NCI-H146 (cell line): ENCODE measurements at places on chromosomes 7 and 10.

- DNase-seq = peak; percentile 67
Observed at GRCh38 chr10:104334965-104335650, 3.2 kb downstream of the ITPRIP start.

DNA sequence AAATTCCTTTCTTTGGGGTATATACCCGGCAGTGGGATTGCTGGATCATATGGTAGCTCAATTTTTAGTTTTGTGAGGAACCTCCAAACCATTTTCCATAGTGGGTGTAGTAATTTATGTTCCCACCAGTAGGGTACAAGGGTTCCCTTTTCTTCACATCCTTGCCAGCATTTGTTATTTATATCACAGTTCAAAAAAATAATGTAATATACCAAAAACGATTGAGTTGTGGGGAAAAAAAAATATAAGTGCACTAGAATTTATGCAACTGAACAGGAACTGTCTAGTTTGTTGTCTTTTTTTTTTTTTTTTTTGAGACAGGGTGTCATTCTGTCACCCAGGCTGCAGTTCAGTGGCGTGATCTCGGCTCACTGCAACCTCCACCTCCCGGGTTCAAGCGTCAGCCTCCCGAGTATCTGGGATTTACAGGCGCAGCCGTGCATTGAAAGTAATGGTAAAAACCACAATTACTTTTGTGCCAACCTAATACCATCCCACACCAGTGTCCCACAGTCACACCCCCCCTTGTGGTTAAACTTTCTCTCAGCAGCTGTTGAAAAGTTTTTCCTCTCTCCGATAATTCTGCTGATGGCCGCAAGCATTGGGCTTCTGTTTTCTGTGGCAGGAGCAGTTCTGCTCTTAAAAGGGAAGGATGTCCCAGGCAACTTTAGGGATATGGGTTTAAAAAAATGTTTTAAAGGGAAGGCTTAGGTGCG, 6.8 kb upstream of the LAT2 start:
- no peak for DNase-seq

GRCh38 chr7:11415101-11415500, 416.9 kb downstream of the THSD7A start:
- no peak for DNase-seq

DNA sequence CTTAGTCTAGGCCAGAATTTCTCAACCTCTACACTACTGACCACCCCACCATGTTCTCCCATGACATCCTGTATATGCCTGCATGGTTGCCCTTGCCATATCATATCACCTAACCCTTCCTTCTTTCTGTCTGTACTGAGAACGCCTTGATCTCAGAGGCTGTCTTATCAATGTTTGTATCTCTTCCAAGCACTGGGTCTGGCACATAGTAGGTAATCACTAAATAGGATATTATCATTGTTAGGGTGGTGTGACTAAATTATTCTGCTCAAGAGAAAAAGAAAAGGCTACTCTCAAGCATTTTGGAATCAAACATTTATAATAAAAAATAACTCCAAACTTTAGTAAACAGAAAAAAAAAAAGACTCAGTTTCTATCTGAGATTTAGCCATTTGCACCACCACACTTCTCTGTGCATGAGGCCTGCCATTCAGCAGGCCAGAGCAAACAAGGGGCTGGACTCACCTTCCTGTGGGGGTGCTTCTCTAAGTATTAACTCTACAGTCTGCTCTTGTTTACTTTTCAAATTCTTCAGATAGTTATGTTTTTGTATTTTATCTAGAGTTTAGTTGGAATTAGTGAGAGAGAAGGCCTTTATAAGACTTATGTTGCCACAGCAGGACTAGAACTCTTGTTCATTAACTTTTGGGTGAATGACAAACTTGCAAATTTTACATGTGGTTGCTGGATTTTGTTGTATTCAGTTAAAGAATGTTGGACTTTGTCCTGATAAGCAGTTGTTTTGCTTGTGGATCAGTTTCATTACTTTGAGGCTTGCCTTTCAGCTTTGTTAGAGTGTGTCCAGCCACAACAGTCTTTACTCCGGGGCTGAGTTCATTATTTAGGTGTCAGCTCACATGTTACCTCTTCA, 5.4 kb downstream of the AGBL3 start:
- no peak for DNase-seq

DNA sequence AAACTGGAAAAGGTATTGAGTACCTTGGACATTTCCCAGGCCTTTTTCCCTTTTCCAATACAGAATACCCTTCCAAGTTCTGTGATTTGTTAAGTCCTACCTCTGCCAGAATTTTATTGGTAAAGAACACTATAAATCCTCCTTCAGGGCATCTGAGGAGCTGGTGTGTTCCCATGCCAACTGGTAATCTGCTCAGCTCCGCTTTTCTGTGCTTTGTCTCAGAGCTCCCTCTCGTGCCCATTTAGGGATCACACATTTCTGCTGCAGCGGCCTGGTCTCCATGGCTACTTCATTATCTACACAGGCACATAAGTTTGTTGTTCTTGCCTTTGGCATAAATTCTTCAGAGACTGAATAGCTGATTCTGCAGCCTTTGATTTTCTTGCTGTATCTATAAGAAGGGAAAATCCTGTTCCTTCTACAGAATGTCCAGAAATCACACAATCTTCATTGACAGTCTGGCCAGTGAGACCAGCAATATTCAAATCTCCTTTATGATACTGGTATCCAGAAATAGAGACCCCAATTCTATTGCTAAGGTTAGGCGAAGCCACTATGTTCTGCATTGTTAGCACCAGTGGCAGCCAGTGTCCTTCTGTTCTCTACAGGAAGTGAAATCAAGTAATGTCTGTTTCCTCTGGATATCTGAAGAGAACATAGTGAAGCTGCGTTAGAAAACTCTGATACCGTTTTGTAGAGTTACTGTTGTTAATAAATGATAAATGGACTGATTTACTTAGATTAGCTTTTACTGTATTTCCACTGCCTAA, 51.9 kb downstream of the DENND11 start:
- DNase-seq = peak; percentile 69

DNA sequence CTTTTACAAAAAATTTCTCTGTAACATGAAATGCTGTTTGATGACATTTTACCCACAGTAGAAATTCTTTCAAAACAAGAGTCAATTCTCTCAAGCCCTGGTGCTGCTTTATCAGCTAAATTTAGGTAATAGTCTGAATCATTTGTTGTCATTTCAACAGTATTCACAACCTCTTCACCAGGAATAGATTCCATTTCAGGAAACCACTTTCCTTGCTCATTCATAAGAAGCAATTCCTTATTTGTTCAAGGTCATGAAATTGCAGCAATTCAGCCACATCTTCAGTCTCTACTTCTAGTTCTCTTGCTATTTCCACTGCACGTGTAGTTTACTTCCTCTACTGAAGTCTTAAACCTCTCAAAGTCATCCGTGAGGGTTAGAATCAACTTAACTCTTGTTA, 14.1 kb downstream of the STAG3 start:
- no peak for DNase-seq

- no peak for DNase-seq
Observed at GRCh38 chr10:4448030-4448429, 378.0 kb upstream of the AKR1E2 start.

- DNase-seq = peak; percentile 15
Observed at GRCh38 chr10:77497748-77498147, 139.9 kb downstream of the KCNMA1 start.

GRCh38 chr10:73892310-73893030, 18.1 kb upstream of the CAMK2G start:
- no peak for DNase-seq

GRCh38 chr10:133024704-133025557, 62.8 kb upstream of the ADGRA1 start:
- DNase-seq = no peak

GRCh38 chr10:36730316-36730715, 395.1 kb upstream of the ANKRD30A start:
- no peak for DNase-seq

- no peak for DNase-seq
Observed at GRCh38 chr7:31102973-31103850, 51.1 kb downstream of the ADCYAP1R1 start.

DNA sequence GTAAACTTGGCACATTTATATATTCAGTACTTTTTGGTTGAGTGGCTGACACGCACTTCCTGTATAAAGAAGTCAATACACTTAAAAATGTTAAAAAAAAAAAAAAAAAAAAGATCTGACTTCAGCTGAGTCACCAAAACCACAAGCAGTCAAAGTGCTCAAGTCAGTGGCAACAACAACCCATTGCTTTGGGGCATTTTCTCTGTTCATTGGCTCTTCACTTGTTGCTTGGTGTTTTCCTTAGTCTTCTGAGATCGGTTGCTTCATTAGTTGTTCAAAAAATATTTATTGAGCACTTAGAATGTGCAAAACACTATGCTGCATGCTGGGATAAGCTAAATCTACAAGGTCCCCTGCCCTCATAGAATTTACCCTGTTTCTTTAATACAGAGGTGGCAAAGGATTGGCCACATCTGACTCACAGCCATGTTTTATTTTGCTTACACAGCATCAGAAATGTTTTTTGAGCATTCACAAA, 63.7 kb downstream of the ZNRF2 start:
- DNase-seq = no peak

- no peak for DNase-seq
Observed at GRCh38 chr10:59995862-59996261, 89.5 kb upstream of the CCDC6 start.

DNA sequence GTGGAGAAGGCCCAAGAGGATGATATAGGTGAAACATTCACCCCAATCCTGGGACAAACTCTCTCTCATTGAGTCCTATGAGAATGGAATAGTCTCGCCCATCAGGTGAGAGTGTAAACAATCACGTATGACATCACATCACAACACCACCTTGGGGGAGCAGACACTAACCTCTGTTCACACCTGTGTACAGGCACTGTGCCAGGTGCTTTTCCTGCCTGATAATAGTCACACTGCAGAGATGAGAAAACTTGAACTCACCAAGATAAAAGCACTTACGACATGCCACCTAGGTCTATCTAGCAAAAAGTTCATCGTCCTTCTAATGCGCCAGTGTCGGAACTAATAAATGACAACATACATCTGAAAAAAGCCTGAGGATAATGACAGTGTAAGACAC, 187.8 kb downstream of the FAM107B start:
- peak; percentile 58 for DNase-seq

DNA sequence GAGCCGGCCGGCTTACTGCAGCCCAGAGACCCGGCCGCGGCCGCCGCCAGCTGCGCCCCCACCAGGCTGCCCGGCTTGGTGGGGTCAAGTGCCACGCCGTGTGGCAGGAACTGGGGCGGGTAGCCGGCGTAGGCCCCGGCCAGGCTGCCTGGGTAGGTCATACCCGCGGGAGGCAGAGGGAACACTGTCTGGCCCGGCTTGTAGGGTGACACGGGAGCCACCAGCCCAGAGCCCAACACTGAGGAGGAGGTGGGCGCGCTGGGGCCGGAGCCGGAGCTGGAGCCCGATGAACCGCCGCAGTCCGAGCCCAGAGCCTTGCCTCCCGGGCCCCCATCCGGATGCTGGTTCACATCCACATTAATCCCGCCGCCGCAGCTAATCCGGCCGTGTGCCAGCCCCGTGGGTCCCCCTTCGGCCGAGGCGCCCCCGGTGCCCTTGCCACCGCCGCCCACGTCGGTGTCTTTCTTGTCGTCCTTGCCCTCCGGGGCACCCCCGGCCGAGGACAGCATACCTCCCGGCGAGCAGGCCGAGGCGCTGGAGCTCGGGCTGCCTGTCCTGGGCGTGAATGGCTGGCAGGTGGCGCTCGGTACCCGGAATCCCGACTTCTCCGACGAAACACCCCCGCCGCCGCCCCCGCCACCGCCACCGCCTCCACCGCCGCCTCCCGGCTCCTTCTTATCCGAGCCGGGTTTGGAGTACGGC, 2.0 kb downstream of the ZNF503 start:
- DNase-seq = peak; percentile 66

GRCh38 chr7:16065939-16066338, 355.4 kb downstream of the CRPPA start:
- no peak for DNase-seq

GRCh38 chr7:114148779-114149178, 230.0 kb upstream of the PPP1R3A start:
- no peak for DNase-seq

- no peak for DNase-seq
Observed at GRCh38 chr10:132362151-132362611, 30.2 kb downstream of the LRRC27 start.

- DNase-seq = no peak
Observed at GRCh38 chr10:29646960-29647461, 12.2 kb upstream of the SVIL start.

GRCh38 chr10:63200431-63200830, 67.3 kb downstream of the NRBF2 start:
- DNase-seq = no peak

DNA sequence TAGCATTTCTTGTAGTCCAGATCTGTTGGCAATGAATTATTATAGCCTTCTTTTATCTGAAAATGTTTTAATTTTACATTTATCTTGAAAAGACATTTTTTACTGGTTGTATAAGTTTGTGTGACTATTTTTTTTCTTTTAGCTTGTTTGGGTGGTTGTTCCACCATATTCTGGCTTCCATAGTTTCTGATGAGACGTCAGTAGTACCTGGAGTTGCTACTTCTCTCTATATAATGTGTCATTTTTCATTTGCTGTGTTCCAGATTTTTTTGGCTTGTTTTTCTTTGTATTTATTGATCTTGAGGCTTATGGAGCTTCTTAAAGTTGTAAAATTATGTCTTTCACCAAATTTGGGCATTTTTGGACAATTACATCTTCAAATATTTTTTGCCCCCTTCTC, 168.8 kb downstream of the DNAJB6 start:
- no peak for DNase-seq

DNA sequence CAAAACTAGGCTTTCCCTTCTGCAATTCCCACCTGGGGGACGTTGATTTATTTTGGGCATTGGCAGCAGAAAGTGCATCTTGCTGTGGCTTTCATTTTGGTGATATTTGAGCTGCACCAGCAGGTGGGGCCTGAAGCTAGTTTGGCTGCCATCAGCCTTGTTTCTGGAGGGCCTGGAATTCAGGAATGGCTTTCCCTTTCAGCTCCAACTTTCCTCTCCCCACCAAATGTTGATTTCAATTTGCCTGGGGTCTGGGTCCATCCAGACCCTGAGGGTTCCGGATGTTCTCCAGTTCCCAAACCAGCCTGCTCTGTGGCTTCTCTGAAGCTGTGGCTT, 640.4 kb downstream of the TYW1 start:
- DNase-seq = no peak
